OCI-LY7 (cell line): ENCODE measurements at places on chromosomes 7 and 10. TPM values are rescaled to one million over a fixed set of nuclear protein-coding genes. Genes with fewer than 3 reads are reported as not detected.

LRRTM3 gene
- total RNA-seq, result not detected in 2 replicates

PIK3CG gene
- total RNA-seq, result 47.2 and 53.1 TPM in 2 replicates

WDR86 gene
- 0.51 and 0.65 TPM in 2 replicates for total RNA-seq

NOS3 gene
- 0.30 and 0.78 TPM in 2 replicates for total RNA-seq

C7orf25 gene
- 7.3 and 9.1 TPM in 2 replicates for total RNA-seq

CTBP2 gene
- total RNA-seq, result not detected in 2 replicates

RBP4 gene
- total RNA-seq, result not detected in 2 replicates

TLX1 gene
- not detected in 2 replicates for total RNA-seq

CD36 gene
- not detected in 2 replicates for total RNA-seq

A1CF gene
- total RNA-seq, result not detected in 2 replicates

CPA1 gene
- total RNA-seq, result not detected in 2 replicates

CRYGN gene
- total RNA-seq, result not detected in 2 replicates

MOSPD3 gene
- total RNA-seq, result 10.4 and 15.1 TPM in 2 replicates

NRP1 gene
- total RNA-seq, result not detected in 2 replicates

CYP2C8 gene
- not detected in 2 replicates for total RNA-seq

EBF3 gene
- total RNA-seq, result not detected in 2 replicates

AGFG2 gene
- 15.2 and 17.1 TPM in 2 replicates for total RNA-seq

HTRA1 gene
- total RNA-seq, result not detected in 2 replicates

SSC4D gene
- 0.44 TPM in 1 of 2 replicates, not detected in the other for total RNA-seq

MRC1 gene
- not detected in 2 replicates for total RNA-seq

FZD1 gene
- 1.1 and 1.3 TPM in 2 replicates for total RNA-seq

NEUROG3 gene
- total RNA-seq, result not detected in 2 replicates

MBLAC1 gene
- total RNA-seq, result 3.7 and 4.5 TPM in 2 replicates

OR6B1 gene
- not detected in 2 replicates for total RNA-seq

SPDYE6 gene
- total RNA-seq, result not detected in 2 replicates

SLC18A2 gene
- total RNA-seq, result not detected in 2 replicates

NPY4R gene
- not detected in 2 replicates for total RNA-seq

BICC1 gene
- total RNA-seq, result not detected in 2 replicates

FEZF1 gene
- total RNA-seq, result not detected in 2 replicates

ZNF488 gene
- 0.30 and 0.34 TPM in 2 replicates for total RNA-seq

STEAP1B gene
- 1.1 and 2.1 TPM in 2 replicates for total RNA-seq

GNGT1 gene
- total RNA-seq, result not detected in 2 replicates

PALD1 gene
- 54.5 and 66.7 TPM in 2 replicates for total RNA-seq

AKR1D1 gene
- total RNA-seq, result not detected in 2 replicates

SLC18A3 gene
- total RNA-seq, result not detected in 2 replicates
